ENCODE measurements at places on chromosomes 1 and 21.
A peak's percentile ranks its signal among the peaks of the same experiment; 100 is the strongest.

GRCh38 chr1:234842726-234843641 lies 233.0 kb upstream of the IRF2BP2 start:
- DNase-seq, result peak; percentile 47

GRCh38 chr1:235946571-235946981 lies 79.9 kb upstream of the LYST start:
- DNase-seq, result peak; percentile 33

- no peak for DNase-seq
Measured at GRCh38 chr21:44487831-44488230, 32.5 kb downstream of the LRRC3 start.

DNA sequence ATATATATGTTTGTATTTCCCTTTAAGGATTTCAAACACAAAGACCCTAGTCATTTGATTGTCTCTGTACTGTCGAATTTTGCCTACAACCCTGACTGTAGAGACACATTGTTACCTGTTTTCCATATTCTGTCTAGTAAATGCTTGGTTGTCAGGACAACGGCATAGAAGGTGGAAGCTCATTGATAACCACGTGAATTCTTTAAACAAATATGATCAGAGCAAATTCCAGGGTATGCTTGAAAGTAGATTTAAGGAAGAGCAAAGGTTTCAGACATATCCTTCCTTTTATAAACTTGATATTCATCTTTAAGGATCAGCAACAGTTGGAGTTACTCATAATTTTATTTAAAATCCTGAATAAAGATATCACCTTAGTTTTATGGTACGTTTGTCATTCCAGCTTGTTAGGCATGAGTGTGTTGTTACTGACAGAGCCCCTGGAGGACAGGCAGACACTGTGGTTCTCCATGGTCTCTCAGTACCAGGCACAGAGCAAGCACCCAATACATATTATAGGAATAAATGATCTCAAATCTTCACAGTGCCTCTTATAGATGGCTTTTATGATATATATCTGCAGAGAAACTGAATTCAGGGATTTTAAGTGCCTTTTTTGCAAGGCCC lies 203.2 kb downstream of the FGGY start:
- DNase-seq, result no peak

DNA sequence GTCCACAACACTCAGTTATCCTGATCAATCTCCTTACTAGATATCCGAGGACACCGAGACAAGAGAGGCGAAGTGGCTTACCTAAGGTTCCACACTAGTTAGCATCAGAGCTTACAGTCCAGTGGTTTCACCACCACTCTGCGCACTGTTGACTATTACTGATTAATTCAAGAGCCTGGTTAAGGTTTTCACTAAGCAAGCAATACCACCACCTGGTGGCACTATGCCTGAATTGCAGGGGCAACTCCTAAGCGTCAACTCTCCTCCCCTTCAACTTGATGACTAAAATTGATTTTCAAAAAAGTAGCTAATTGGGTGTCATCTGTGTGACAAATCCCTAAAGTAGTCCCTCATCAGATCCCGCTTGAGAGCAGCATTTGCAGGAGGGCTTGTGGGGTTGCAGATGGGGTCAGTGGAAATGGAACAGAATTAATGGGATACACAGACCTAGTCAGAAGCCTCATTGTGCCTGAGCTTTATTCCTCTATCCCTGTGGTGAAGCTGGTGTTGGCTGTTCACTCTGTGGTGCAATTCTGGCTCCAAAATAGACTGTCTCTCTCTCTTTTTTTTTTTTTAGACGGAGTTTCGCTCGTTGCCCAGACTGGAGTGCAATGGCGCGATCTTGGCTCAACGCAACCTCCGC lies 9.1 kb downstream of the TTC22 start:
- DNase-seq, result no peak

DNA sequence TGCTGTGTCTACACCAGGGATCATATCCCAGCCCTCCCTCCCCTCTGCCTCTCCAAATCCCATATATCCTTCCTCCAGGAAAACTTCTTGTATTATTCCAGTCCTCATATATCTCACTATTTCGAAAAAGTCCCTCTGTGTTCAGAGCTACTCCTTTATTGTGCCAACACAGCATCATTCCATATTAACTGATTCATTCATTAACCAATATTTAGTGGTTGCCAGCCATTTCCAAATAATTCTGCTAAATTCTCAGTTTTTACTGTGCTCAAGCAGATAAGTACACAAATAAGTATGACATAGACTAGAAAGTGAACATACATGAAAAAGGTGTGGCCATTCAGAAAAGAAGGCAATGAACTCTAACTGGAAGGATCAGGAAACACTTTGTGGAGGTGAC lies 241.6 kb upstream of the DUSP10 start:
- DNase-seq, result peak; percentile 13

DNA sequence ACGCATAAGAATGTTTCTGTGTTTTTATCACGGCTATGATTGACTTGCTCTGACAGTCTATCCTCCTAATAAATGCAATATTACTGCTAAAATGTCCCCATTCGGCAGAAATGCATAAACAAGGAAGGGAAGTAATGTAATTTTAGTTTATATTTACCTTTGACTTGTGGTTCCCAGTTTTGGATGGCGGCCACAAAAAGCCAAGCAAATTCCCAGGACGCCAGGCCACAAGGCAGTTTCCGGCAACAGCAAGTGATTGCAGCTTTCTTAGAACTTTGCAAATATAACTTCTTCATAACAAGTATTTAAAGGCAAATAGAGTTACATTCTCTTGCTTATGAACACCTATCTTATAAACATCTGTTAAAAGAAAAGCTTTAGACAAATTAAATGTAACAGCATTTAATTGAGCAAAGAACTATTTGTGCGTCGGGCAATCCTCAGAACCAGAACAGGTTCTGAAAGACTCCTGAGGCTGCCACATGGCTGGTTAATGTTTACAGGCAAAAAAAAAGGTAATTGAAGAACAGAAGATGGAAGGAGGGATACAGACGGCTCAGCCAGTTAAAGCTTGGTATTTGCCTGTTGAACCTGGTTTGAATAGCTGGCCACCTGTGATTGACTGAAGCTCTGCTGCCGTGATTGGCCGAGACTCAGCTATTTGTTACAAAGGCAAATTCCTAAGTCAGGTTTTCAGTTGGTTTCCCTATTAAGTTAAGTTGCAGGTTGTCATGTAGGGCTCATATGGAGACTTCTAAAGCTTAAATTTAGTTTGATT lies 80.8 kb downstream of the C21orf91 start:
- no peak for DNase-seq

DNA sequence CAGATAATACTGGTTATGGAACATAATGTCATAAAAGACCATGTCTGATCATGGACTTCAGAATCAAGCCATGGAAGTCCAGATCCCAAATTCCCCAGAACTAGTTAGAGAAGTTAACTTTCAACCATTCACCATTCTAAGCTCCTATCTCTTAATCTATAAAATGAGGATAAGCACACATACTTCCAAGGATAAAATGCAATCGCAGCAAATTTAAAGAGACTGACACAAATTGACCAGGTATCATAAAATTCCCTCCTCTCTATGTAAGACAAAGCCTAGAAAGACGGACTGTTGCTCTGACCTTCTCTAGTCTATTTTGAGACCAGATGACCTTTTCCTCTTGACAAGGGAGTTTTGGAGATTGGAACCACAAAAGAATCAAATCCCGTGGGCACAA lies 426.7 kb downstream of the PLPP3 start:
- DNase-seq, result no peak

DNA sequence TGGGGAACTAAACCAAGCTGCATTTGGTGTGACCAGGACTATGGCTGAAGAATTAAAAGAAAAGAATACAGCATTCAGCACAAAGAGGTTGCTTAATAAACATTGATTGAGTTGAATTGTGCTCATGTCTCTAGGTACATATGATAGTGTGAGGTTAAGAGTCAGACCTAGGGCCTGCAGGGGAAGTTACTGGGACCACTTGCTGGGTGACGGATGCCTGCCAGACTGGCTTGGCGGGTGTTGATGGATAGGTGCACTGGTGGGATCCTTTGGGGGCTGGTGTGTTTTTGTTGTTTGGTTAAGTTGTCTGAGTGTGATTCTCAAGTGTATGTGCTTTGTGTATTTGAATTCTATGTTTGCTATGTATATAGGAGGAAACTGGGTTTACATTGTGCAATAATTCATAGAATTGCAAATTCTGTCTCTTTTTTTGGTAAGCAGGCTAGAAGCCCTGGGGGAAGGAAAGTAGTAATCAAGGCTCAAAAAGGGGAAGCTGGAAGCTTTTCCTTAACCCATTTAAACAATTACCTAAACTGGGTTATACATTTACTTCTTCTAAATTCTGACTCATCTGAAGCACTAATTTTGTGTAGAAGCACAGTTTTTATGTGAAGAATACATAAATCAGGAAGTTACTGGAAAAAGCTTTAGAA lies 1.8 kb downstream of the CD101 start:
- DNase-seq, result no peak

GRCh38 chr1:226977643-226978431 lies 37.7 kb downstream of the COQ8A start:
- no peak for DNase-seq

- no peak for DNase-seq
Measured at GRCh38 chr1:147109762-147110161, 62.5 kb downstream of the PRKAB2 start.

- DNase-seq, result peak; percentile 1
Measured at GRCh38 chr1:152580433-152580832, at the start of gene LCE3D. Gene LCE3D, minus strand, starts transcription at chr1:152580516. Its CDS starts 580 bp downstream, at chr1:152579936.

DNA sequence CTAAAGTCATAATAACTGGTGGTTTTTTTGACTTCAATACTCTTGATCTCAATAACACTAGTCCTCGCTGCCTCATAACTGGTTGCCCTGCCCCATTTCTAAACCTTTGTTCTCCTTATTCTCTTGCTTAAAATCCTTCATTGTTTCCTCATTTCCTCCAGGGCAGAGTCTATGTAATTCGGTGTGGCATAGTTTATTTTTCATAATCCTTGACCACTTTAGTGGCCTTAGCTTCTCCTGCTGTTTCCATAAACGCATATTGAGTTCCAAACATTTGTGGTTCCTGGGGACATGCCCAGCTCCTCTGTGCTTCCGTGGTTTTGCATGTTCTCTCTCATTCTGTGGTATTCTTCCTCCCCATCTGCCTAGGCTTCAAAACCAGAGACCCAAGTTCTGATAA lies 19.0 kb upstream of the TLCD4 start:
- peak; percentile 11 for DNase-seq

GRCh38 chr1:101826416-101826815 lies 170.3 kb downstream of the OLFM3 start:
- no peak for DNase-seq

DNA sequence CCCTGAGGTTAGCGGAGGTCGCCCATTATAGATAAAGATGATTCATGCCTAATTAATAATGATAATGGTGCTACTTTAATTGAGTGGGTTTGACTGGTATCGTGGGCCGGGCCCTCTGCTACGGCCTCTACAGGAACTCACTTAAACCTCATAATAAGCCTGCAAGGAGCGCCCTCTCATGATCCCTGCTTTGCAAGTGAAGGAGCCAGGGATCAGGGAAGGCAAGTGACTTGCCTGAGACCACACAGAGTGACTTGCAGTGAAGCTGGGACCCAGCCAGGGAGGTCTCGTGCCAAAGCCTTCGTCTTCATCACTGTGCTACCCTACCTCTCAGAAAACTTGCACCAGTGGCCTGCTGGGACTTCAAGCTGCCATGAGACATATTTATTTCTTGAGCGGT lies 166.3 kb upstream of the KLHDC7A start:
- no peak for DNase-seq

DNA sequence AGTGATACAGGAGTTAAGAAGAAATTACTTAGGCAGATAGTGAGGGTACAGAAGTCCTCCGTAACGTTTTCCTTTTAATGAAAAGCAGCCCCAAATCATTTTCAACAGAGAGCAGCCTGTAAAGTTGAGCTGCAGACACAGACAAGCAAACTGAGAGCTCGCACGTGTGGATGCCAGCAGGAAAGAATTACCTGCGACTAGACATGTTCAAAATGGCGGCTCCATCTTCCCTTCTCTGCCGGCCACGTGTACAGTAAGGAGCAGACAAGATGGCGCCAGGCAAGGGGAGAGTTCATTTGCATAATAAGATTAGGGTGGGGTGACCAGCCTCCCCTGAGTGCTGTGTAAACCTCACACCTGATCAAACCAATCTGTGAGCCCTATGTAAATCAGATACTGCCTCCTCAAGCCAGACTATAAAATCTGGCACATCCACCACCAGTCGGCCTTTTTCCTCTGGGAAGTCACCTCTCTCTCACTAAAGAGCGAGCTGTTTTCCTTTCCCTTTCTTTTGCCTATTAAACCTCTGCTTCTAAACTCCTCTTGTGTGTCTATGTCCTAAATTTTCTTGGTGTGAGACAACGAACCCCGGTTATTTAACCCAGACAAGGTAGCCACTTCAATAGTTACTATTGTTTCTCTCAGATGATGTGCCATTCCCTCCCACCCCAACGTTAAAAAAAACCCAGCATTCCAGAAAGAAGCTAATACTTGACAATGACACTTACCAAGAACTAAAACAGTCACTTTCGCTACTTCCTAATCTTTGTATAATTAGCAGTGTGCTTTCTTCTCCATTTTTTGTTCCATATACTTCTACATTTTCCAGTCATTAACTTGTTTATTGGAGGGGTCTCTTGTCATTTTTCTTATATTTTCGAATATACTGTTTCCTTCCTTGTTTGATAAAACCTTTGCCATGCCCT lies 27.4 kb downstream of the DUSP10 start:
- DNase-seq, result no peak

GRCh38 chr1:60935599-60936110 lies 146.7 kb upstream of the NFIA start:
- no peak for DNase-seq

DNA sequence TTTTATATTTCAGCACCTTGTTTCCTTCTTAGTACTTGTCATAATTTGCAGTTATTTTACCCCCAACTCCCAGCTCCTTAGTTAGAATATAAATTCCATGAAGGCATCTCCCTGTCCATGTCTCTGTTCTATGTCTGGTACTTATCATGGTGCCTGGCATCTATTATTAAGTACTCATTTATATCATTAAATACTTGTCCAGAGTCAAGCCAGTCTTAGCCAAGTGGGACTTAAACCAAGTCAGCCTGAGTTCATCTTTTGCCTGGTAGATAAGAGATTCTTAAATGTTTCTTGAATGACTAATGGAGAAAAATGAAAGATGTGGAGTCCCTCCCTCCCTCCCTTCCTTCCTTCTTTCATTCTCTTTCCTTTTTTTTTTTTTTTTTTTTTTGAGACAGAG lies 9.4 kb downstream of the SLC25A44 start:
- DNase-seq, result peak; percentile 43

- no peak for DNase-seq
Measured at GRCh38 chr21:35202431-35202830, 153.3 kb upstream of the RUNX1 start.

GRCh38 chr1:66137235-66137634 lies 344.5 kb downstream of the PDE4B start:
- DNase-seq, result peak; percentile 28
